A375 (cell line): ENCODE measurements at places on chromosomes 7 and 10. TPM values are rescaled to one million over a fixed set of nuclear protein-coding genes. Genes with fewer than 3 reads are reported as not detected.

The ABCC2 gene
- total RNA-seq = 13.4 and 16.9 TPM in 2 replicates

The MTURN gene
- 6.1 and 6.3 TPM in 2 replicates for total RNA-seq

The KAZALD1 gene
- total RNA-seq = 11.8 and 15.1 TPM in 2 replicates

The HABP2 gene
- 0.08 TPM in 1 of 2 replicates, not detected in the other for total RNA-seq

The GJC3 gene
- 0.32 TPM in 1 of 2 replicates, not detected in the other for total RNA-seq

The SLC29A3 gene
- total RNA-seq = 1.2 and 1.8 TPM in 2 replicates

The RADIL gene
- 0.04 TPM in 1 of 2 replicates, not detected in the other for total RNA-seq

The OR9A2 gene
- 0.38 TPM in 1 of 2 replicates, not detected in the other for total RNA-seq

The KCNH2 gene
- not detected in 2 replicates for total RNA-seq

The PARG gene
- total RNA-seq = 24.6 and 28.0 TPM in 2 replicates

The TRIM24 gene
- total RNA-seq = 12.8 and 14.6 TPM in 2 replicates

The IL6 gene
- total RNA-seq = 4.3 and 4.7 TPM in 2 replicates

The AASS gene
- total RNA-seq = 25.0 and 29.3 TPM in 2 replicates

The ZNF37A gene
- total RNA-seq = 10.8 and 12.3 TPM in 2 replicates
